ENCODE measurements at places on chromosomes 4 and X.

DNA sequence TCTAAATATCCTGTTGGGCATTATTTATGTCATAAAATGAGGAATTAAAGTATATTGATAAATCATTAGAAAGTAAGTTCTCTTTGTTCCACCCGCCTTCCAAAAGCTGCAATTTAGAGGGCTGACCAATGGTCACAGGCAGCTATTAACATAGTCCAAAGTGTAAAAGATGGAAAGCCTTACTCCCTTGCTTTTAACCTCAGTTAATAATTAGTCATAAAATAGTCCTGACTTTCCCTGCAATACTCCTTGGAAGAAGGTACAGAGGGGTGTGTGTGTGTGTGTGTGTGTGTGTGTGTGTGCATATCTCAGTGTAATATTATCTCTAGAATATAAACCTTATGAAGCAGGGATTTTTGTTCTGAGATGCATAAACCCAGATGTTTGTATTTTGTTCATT is 275.4 kb downstream of the FAT4 start:
- no peak for DNase-seq

DNA sequence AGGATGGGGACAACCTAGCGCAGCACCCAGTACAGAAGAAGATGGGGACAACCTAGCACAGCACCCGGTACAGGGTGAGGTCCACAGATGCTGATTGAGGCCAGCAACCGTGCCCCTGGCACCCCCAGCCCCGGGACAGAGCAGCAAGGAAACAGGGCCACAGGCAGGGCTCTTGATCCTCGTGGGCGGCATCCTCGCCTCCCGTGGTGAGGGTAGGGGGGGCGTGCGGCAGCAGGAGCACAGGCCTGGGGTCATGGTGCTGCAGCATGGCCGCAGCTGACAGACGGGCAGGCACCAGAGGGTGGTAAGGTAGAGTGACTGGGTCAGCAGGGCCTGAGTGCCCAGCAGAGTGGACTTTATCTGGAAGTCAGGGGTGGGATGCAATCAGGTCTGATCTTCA is 89.5 kb downstream of the HMX1 start:
- DNase-seq, result no peak

DNA sequence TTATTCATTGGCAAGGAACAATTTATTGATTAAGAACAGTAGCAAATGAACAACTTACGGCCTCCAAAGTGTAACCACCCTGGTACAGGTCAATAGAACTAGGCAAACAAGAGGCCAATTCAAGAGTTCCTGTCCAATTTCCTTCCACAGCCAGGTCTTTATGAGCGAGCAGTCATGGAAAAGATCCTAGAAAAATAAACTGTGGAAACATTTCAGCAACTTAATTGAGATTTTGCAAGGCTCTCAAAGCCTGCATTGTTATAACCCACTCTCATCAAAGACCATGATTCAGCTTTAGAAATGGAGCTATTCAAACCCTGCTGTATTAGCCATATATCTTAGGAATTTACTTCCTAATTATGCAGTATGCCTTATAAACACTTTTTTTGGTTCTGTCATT is 43.6 kb downstream of the UNC5C start:
- DNase-seq, result no peak

- DNase-seq, result no peak
Measured at GRCh38 chr4:19615086-19615689, 636.5 kb upstream of the SLIT2 start.

DNA sequence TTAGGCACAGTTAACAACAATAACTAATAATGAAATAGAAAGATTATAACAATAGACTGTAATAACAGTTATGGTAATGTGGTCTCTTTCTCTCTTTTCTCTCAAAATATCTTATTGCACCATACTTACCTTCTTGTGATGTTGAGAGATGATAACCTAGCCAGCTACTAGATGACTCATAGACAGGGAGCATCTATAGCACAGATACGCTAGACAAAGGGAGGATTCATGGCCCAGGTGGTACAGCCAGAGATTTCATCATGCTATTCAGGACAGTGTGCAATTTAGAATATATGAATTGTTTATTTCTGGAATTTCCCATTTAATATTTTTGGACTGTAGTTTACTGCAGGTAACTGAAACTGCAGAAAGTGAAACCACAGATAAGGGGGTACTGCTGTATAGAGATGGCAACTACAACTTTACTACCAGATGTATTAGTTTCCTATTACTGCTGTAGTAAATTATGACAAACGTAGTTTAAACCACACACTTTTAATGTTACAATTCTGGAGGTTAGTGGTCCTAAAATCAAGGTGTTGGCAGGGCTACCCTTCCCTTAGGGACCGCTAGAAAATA is 41.8 kb upstream of the MAGED1 start:
- peak; percentile 2 for DNase-seq

All from OCI-M1 (cell line).